ENCODE measurements at places on chromosomes 11 and 22.

DNA sequence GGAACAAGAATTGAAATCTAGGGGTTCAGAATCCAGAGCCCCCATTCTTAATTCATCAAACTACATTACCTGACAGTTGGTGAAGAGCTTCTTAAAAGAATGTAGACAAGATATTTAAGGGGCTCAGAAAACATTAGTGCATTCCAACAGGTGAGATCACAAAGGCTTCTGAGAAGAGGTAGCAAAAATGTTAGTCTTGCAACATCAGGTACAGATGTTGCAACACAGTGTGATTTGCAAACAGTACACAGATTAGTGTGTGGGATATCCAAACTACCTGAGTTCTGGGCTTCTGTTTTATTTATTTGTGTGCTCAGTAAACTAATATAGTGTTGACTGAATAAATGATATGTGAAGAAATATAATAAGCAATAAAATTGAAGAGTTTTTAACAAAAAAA, 11.8 kb downstream of the CASP4 start:
- DNase-seq, result no peak

GRCh38 chr11:8329847-8330361, 66.2 kb upstream of the LMO1 start:
- no peak for DNase-seq

DNA sequence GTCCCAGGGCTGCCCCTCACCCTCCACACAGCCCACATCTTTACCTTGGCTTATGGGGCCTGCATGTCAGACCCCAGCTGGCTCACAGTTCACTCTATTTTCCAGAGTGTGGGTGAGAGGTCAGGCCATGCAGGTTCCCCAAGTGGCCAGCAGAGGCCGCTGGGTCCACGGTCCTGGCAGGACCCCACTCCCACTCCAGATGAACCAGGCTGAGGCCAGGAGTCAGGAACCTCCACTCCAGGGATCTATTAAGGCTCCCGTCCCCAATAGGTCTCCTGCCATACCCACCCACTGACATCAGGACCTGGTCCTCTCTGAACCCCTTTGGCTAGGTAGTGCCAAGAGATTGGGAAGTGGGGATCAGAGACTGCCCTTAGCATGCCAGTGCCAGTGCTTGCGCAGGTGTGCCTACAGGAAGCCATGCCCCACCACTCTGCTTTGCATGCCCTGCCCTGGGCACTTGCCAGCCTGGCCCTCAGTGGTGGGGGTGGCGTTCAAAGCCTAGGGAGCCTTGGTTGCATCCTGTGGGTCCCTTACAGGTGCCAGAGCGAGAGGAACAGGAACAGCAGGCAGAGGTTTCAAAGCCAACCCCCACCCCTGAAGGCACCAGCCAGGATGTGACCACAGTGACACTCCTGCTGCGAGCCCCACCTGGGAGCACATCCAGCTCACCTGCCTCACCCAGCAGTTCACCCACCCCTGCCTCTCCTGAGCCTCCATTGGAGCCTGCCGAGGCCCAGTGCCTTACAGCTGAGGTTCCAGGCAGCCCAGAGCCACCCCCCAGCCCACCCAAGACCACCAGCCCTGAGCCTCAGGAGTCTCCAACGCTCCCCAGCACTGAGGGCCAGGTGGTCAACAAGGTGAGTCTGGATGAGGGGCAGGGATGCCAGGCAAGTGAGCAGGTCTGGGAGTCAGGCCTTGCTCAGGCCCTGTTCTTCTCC, 8.3 kb downstream of the SMTN start:
- peak; percentile 29 for DNase-seq

DNA sequence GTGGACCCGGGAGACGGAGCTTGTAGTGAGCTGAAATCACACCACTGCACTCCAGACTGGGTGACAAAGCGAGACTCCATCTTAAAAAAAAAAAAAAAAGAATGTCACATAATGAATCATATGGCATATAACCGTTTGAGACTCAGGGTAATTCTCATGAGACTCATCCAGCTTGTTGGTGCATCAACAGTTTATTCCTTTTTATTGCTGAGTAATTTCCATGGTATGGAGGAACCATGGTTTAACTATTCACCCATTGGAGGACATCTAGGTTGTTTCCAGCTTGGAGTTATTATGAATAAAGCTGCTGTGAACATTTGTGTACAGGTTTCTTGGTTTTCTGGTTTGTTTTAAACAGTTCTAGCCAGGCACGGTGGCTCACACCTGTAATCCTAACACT, 25.3 kb downstream of the PPARA start:
- no peak for DNase-seq

DNA sequence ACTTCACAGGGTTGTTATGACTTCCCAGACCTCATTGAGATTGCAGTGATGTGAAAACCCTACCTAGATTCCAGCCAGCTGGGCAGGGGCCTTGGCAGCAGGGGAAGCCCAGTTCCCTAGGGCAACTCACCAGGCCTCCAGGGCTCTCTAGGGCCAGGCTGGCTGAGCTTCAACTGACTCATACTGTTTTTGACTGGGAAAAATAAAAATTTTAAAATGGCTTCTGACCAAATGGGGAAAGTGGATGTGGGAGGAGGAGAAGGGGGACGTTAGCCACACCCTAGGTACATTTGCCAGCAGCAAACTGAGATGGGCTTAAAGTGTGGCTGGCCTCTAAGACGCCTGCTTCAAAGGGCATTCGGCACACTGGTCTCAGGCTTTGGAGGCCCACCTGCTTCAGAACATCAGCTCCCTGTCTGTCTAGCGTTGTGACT, 39.0 kb downstream of the BMAL1 start:
- no peak for DNase-seq

DNA sequence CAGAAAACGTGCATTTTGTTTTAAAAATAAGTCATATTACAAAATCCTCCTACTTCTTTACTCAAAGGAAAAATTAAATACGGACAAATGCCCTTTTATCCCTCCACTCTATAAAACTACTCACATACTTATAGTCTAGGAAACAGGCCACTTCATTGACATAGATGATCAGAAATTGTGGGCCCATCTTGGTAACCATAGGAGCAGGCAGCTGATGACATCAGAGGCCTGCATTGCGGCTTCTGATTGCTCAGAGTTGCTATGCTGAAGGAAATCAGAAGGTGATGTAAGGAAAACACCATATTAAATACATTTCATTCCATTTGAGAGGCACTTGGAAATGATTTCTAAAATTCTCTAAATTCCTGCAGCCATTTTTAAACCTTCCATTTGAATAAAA, 27.0 kb downstream of the FAM76B start:
- no peak for DNase-seq

DNA sequence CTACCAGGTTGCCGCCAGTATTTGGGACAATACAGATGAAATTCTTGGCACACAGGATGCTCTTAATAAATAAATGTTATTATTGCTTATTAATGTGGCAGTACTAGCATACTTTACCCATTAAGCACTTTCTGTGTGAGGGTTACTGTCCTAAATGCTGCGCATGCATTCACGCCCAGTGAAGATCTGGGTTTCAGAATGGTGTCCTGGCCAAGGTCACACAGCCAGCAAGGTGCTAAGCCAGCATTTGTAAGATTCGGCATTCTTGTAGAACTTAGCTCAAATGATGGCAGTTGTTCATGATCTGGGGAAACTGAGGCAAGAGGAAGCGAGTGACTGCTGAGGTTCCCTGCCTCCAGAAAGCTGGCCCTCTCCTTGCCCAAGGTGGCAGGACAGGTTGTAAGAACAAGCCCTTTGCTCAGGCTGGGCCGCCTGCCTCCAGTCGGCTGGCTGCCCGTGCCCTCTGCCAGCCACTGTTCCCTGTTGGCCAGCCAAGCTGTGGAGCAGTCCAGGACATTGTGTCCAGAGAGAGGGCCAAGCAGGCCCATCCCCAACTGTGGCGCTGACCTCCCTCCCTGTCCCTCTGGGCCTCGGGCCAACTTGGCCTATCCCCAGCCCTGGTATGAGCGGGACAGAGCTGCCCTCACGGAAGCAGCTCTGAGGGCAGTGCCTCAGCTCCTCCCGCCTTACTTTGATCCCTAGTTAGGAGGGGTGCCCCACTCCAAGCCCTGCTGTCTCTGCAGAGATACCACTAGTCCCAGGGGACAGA, 28.8 kb downstream of the TOB2 start:
- no peak for DNase-seq
